ENCODE measurements at places on chromosomes 11 and 22.

DNA sequence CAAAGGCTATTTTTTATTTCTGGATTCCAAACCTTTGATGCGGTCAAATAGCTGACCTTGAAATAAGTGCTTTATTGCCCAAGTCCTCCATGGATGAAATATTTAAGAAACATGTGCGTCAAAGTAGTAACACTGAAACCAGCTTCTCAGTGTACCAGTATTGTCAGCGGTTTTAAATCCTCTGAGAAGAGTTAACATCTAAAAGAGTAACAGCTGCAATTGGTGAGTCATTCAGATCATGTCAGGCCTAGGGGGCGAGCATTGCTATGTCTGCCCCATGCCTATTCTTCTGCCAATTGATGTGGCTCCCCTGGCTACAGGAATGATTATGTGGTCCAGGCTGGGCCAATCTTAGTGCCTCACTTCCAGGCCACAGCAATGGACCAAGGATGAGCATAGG, 263.3 kb upstream of the SORL1-AS1 start:
- no peak for DNase-seq

DNA sequence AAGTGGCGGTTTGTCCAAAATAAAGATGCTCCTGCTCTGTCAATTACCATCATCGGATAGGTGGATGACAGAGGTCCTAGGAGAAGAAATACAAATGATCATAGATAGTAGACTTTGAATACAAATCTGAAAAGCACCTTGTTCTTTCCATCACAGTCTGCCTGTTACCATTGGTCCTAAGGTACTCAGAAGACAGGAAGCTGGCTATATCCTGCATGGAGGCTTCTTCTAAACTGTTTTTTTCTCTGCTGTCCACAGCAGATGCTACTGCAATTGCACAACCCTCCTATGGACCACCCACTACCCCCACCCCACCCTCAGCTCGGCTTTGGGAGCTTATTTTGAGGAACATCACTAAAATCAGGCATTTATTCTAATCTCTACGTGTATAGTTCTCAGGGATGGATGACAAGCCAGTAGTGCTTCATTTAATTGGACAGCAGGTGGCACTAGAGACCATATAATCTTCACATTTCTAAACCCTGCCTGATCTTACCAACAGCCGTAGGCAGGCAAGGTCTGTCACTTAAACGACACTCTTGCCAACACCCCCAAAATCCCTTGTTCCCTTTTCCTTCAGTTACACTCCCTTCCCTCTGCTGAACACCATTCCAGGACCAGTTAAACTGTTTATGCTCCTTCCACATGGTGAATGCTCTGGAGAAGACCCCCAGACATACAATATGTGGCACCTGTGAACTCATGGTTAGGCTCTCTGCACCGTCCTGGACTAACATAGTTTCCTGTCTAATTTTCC, 6.6 kb upstream of the PTS start:
- peak; percentile 73 for DNase-seq

GRCh38 chr11:123457187-123457770, 27.2 kb downstream of the GRAMD1B start:
- peak; percentile 85 for DNase-seq

DNA sequence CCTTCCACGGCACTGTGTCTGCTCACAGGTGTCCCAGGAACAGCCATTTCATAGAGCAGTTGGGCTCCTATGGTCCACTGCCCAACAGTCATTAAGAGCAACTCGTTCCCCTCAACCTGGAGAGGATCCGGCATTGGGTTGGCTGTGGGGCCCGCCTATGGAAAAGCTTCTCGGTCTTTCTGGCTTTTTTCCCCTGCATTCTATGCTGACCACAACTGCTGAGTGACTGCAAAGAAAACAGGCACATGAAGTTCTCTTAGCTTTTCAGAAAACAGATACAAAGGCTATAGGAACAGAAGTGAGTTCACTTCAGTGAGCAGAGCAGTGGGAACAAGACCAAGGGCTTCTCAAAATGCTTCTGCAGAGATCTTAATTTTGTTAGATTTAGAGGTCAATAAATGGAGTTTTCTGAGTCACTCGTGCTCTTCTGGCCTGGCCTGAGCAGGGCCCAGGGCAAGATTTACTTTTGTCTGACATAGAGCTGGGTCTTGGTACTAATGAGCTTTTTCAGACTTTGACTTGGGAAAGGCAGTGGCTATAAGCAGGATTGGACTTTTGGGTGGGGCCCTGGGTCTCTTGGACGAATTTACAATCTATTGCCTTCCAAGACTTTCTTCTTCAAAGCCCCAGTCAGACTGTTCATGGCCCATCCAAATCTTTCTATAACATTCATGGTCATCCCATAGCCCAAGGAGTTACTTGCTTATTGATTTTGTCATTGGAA, 13.6 kb upstream of the APOL5 start:
- no peak for DNase-seq

DNA sequence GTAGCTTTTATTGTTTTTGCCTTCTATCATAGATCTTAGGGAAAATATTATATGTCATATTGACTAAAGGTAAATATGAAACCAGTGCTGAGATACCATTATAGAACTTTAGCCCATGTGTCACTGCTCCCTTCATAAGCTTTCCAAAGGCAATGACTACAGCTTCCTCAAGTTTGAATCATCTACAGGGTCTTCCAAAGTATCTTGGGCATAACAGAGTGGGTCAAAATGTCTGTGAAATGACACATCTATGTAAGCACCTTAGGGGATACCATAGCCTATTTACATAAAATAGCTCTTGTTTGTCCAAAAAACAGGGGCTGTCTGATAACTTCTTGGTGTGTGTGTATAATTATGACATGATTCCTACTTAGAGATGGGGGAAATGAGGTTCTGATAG, 52.5 kb downstream of the RELT start:
- no peak for DNase-seq

GRCh38 chr22:40235308-40235707, 57.6 kb downstream of the TNRC6B start:
- no peak for DNase-seq

GRCh38 chr11:119284344-119285157, 32.4 kb downstream of the MCAM start:
- no peak for DNase-seq

DNA sequence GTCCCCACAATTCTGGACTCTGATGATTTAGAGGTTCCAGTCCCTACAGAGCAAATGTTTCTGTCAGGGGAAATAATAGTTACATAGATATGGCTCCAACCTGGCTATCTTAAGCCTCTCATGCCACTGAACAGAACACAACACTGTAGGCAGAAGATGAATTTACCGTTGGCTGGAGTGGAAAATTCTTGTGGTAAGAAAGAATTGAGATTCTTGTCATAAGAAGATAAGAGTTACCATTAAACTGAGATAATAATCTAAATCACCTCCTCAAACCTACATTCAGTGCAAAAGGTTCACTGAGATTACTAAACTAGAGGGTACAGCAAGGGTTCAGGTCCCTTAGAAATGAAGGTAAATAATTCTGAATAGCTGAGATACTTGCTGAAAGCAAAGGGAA, 10.1 kb upstream of the NAALAD2 start:
- no peak for DNase-seq

DNA sequence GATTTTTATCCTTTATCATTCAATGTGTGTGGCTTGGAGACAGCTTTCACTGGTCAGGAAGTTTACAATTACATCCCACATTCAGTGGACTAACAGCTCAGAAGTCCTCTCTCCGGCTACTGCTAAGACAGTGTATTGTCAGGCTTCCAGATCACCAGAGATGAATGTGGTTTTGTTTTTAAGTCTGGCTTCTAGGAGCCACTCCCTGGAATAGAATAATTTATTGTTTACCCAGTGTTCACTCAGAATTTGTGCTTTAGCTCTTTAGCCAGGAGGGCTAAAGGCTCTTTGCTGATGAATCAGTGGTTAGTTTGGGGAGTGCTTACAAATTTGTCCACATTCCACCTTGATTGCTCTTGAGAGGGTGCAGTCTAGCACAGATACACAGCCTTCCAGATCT, 26.5 kb downstream of the TRIM77 start:
- DNase-seq, result no peak

GRCh38 chr11:24509114-24509513, 12.3 kb downstream of the LUZP2 start:
- no peak for DNase-seq

GRCh38 chr22:26648528-26649388, 8.6 kb upstream of the MIAT start:
- DNase-seq, result peak; percentile 46

DNA sequence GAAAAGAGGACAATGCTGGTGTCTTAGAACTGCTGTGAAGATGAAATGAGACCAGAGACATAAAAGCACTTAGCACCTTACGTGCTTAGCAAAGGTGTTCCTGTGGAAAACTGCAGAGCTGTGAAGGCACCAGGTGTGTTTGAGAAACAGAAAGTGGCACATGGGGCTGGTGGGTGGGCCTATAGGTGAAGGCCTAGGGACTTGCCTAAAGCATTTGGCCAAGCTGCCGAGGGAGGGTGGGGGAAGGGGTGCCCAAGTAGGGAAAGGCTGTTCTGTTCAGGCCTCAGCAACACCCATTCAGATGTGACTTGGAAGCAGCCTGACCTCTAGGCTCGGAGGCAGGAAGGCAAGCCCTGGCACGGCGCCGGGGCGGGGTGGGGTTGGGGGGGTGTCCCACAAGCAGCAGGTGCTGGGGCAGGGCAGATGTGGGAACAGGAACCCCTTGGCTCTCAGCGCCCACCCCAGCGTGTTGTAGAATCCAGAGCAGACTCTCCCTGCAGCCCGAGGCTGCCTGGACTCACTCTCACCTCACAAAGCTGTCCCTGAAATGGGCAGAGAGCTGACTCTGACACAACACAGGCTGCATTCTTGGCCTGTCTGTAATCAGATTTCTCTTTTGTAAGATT, 366.7 kb upstream of the NARS2 start:
- DNase-seq, result no peak

GRCh38 chr22:42632096-42632495, 8.3 kb downstream of the ATP5MGL start:
- DNase-seq, result no peak

DNA sequence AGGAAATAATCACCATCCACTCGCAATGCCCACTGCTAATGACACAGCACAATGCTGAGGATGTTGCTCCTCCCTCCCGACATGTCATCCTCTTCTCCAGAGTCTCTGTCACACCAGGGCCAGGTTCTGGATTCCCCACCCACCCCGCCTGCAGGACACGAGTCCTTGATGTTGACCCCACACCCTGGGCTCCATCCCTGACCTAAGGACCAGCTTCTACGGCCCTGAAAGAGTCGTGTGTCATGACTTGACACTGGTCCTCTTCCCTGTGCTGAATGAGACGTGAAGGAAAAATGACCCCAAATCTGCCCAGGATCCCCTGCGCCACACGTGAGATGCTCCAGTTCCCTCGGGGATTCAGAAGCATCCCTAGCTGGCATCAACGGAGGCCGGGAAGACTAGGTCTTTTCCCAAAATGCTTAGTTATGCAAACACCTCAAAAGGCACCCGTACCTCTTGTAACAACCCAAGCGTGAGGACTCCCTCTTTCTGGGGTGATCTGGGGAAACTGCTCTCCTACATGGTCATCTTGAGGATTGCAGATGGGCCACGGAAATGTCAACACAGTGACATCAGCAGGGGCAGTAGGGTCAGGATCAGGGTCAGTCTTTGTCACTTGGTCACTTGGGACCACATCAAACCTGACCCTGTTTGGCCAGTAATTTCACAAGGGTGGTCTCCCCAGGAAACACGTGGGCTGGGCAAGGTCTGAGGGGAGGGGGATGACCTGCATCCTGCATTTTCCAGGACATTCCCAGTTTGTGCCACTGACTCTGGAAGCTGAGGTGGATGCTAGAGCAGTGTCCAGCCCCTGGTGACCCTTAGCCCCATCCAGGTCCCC, 42.0 kb downstream of the IGLL5 start:
- DNase-seq, result peak; percentile 84

GRCh38 chr11:19633276-19633675, 79.4 kb upstream of the NAV2 start:
- no peak for DNase-seq

DNA sequence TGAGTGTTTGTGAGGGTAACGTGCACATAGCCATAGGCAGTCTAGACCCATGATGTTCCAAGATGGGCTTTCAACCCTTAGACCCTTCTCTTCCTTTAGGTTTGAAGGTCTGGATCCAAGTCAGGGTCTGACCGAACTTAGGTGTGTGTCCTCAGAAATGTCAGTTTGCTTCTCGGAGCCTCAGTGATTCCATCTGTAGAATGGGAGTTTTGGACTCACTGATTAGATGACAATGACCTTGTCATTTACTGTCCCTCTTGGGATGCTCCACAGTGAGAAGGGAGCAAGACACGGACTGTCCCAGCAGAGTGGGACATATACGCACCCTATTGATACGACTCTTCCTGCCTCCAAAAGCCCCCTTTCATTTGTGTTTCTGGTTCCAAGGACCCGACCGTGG, 37.7 kb downstream of the ANO1 start:
- DNase-seq, result no peak

- no peak for DNase-seq
Observed at GRCh38 chr22:19582033-19582693, 58.0 kb upstream of the CLDN5 start.

DNA sequence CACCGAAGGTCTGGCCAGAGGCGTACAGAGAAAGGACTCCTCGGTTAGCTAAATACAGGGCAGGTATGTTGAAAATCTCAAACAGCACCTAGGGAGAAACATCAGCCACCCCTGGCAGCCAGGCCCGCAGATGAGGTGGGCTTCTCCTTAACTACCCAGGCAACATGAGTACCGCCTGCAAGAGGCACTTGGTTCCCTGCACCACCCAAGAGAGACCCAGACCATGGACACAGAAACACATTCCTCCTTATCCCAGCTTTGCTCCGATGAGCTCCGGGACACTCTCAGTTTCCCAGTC, 53.0 kb downstream of the DHCR7 start:
- DNase-seq, result no peak
